ENCODE measurements at places on chromosomes 12 and 14. TPM values are rescaled to one million over a fixed set of nuclear protein-coding genes. Genes with fewer than 3 reads are reported as not detected.

The LPAR5 gene
- total RNA-seq, result 2.5 TPM

The GLI1 gene
- total RNA-seq, result 4.1 TPM

The SERPINA5 gene
- not detected for total RNA-seq

The SCN8A gene
- total RNA-seq, result 2.4 TPM

The TMCC3 gene
- total RNA-seq, result 0.12 TPM

The DENND5B gene
- total RNA-seq, result 19.8 TPM

The KRT2 gene
- total RNA-seq, result not detected

The GNB3 gene
- 0.19 TPM for total RNA-seq

The L3HYPDH gene
- 28.1 TPM for total RNA-seq

The TMEM132D gene
- not detected for total RNA-seq

The KRT77 gene
- total RNA-seq, result not detected

The BIN2 gene
- total RNA-seq, result not detected

The KRT6C gene
- total RNA-seq, result not detected

The RND1 gene
- 0.12 TPM for total RNA-seq

The ESR2 gene
- total RNA-seq, result not detected

The RILPL1 gene
- 9.3 TPM for total RNA-seq

The SLC4A8 gene
- total RNA-seq, result 14.4 TPM

The ERO1A gene
- total RNA-seq, result 49.2 TPM

The VWF gene
- 0.31 TPM for total RNA-seq

The PZP gene
- not detected for total RNA-seq

The CNTN1 gene
- total RNA-seq, result 4.1 TPM

The CHGA gene
- total RNA-seq, result not detected

The SERPINA9 gene
- total RNA-seq, result 0.34 TPM

The MYH6 gene
- total RNA-seq, result not detected

The SIVA1 gene
- total RNA-seq, result 210 TPM

The ADCY6 gene
- 14.5 TPM for total RNA-seq

The CMKLR1 gene
- not detected for total RNA-seq

The KLRC3 gene
- total RNA-seq, result not detected

The RAD9B gene
- 2.1 TPM for total RNA-seq

The HNF1A gene
- not detected for total RNA-seq

The CLEC9A gene
- not detected for total RNA-seq

The PLD4 gene
- not detected for total RNA-seq

The SPTB gene
- 2.0 TPM for total RNA-seq

The CCDC175 gene
- not detected for total RNA-seq

The RASSF8 gene
- 19.7 TPM for total RNA-seq

The KRT71 gene
- total RNA-seq, result not detected

The ADIPOR2 gene
- total RNA-seq, result 17.9 TPM

The B4GALNT3 gene
- total RNA-seq, result 2.5 TPM

The LRIG3 gene
- total RNA-seq, result 30.7 TPM

The RASSF9 gene
- total RNA-seq, result 1.4 TPM

The KLRK1 gene
- total RNA-seq, result not detected

The RBMS2 gene
- 11.1 TPM for total RNA-seq
